ENCODE measurements at places on chromosomes 4 and X.

DNA sequence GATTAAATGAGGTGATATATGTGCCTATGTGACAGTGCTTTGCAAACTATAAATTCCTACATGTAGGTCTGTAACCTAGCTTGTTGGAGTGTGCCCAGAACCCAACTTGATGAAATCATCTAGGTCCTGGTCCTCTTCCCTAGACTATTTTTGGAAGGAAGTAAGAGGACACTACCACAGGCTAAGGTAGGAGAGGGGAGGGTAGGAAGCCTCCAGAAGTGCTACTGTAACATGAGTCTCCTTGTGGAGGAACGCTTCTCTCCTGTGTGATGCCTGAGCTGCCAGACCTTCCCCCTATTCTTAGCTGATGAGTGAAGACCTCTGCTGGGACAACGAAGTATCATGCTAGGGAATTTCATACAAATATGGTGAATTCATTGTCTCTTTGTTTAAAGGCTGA lies 41.8 kb upstream of the IL21 start:
- no peak for DNase-seq

DNA sequence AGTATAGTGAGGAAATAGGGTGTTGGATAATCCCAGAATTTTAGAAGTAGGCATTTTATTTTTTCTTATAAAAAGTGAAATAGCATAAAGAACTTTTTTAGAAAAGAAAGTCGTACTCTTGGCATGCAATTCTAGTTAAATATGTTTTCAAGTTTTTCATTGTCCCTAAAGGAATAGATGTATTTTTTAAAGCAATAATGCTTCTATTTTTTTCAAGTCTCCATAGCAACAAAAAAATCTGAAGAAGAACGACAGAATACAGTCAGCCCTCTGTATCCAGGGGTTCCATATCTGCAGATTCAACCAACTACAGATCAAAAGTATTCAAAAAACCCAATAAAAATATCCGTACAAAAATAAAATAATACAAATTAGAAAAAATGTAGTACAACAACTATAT lies 538.2 kb downstream of the GLUD2 start:
- no peak for DNase-seq

DNA sequence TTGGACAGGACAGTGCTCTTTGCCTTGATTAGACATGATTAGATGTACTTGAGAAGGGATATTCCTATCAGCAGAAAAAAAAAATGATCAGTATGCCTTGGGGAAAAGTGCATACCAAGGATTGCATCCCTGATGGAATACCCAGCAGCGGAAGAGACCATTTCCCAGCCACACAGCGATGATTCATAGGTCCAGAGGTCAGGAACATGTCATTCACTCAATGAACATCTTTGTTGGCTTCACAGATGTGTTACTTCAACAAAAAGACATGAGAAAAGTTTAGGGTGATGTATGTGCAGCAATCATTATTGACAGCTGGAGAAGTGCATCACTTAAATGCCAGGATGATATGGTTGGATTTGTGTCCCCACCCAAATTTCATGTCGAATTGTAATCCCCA lies 293.5 kb downstream of the ZNF674 start:
- DNase-seq: no peak

DNA sequence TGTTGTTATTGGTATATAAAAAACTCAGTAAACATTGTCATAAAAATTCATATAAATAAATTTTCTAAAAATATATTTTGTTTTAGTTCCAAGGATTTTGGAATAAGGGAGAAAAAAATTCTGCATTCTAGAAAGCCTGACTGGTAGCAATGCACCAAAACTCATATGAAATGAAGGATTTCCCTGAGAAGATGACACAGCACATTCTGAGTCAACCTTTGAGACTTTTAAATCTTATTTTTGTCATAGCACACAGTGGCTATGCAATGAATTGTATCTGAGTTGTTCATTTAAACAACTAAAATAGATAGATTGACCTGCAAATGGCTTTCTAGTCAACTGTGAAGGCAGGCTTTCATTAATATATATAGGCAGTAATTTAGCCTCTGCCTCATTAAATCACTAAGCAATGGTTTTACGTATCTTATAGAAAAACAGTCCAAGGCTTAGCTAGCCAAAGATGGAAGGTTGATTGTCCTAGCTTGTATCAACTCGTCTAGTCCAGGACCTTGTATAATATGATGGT lies 239.1 kb upstream of the NEIL3 start:
- no peak for DNase-seq

GRCh38 chr4:48854395-48854683 lies 23.5 kb downstream of the OCIAD1 start:
- no peak for DNase-seq

DNA sequence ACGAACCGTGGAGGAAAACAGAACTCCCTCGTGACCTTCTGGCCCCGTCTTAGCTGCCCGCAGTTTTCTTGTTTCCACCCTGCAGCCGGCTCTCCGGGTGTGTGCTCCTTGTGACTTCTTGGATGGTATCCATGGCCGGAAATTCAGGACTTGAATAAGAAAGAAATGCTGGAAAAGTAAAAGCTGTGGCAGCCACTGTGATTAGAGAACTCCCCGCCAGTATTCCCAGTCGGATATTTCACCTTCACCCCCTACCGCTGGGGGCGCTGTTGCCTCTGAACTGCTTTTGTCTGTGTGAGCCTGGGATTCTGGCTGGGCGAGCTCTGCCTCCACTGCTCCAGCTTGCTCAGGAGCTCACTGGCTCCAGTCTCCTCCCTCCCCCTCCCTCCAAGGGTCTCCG lies 41.5 kb upstream of the CYP4V2 start:
- no peak for DNase-seq

DNA sequence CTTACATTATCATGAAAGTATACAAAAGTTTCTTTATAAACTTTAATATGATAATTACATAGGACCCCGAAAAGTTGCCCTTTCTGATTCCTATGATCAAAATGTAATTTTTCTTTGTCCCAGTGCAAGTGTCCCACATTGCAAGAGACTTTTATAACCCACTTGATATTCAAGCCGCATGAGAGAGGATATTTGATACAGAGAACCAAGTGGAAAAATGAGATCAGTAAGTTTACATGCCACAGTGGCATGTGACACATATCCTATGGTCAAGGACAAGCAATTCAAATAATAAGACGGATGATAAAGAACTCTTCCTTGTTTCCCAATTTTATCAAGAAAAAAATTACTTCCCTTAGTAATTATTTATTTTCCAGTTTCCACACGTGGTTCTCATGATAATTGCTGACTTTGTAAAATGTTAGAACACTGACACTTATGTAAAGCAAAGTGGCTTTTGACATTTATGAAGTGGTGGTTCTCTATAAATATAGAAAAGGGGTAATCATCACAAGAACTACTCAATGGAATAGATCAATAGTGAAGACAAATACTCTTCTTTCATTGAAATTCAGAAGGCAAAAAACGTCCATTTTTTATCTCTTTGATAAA lies 273.7 kb upstream of the NOCT start:
- DNase-seq: no peak

DNA sequence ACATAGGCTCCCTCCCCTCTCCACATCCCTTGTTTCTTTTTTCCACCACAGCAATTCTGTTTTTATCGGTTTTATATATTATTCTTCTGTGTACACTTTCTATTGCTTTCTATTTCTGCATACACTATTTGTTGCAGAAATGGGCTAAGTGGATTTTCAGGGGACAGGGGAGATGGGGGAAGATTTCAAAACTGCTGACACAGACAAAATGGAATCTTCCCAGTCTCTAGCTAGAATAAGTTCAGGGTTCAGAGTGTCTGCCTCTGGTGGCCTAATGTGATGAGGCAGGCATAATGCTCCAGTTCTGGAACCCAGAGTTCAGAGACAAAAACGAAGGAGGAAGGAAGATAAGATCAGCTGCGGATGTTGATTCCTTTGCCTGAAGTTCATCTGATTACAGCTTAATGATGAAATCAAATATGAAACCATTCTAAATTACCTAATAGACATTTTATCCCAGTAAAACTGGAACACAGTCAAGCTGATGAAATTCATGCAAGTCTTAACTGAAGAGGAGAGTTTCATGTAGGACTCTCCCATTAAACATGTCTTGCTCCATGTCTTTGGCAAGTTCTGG lies 447.1 kb downstream of the AFF2 start:
- DNase-seq: no peak

- DNase-seq: no peak
Observed at GRCh38 chr4:88674979-88675378, 22.6 kb downstream of the NAP1L5 start.

- DNase-seq: no peak
Observed at GRCh38 chr4:183989931-183990330, 84.8 kb downstream of the STOX2 start.

DNA sequence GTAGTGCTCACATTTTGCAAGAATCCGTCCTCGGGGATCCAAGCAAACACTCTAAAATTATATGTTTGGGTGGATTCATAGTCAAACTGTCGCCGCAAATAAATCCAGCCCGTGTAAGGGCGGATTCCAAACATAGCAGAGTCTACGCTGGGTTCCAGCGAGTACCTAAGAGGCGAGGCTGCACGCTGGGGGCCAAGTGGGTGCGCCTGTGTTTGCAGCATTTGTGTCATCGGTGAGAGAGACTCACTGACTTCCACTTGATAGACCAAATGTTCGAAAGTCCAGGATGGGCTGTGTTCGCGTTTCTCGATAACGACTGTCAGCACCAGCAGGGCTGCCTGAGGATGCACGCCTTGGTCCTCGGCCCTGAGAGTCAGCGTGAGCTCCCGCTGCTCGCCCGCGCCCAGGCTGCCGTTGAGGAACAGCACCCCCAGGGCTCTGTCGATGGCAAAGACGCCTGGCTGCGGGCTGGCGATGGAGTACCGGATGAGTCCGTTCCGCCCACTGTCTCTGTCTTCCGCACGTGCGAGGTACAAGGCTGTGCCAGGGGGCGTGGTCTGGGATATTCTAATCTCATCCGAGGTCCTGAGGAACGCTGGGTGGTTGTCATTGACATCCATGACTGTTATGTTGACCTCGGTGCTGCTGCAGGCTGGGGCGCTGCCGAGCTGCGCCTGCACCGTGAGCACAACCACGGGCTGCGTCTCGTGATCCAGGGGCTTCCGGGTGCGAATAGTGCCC lies 158.7 kb downstream of the DCHS2 start:
- DNase-seq: no peak

DNA sequence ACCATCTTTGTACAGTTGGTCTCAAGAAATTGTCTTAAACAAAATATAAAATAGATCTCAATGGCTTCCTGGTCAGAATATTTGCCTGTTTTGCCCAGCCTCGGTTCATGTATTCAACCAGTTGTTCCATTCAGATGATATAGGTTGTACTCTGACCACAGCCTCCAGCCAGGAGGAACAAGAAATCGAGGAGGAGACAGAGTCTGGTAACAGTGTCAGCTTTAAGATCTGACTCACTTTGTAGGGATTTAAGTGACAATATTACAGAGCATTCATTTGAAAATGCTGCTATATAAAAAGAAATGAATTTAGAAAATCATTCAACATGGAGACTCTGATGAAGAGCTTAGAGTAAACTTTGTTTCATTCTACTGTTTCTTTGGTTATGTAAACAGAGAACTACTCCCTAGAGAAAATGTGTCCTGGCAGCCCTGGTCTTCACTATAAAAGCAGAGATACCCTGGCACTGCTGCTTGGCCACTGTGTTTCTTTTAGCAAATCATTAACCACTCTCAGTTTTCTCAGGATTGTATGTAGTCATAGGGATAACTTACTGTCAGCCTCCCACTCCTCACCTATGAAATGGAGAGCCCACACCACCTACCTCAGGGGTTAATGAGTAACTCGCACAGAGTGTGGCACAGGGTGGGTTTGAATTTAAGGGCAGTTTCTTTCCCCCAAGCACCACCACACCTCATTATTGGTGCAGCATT lies 53.5 kb downstream of the PAGE2 start:
- DNase-seq: no peak

- no peak for DNase-seq
Observed at GRCh38 chr4:76939184-76939583, 10.4 kb upstream of the SEPTIN11 start.

GRCh38 chrX:64394059-64394873 lies 986 bp downstream of the MTMR8 start:
- DNase-seq: no peak

DNA sequence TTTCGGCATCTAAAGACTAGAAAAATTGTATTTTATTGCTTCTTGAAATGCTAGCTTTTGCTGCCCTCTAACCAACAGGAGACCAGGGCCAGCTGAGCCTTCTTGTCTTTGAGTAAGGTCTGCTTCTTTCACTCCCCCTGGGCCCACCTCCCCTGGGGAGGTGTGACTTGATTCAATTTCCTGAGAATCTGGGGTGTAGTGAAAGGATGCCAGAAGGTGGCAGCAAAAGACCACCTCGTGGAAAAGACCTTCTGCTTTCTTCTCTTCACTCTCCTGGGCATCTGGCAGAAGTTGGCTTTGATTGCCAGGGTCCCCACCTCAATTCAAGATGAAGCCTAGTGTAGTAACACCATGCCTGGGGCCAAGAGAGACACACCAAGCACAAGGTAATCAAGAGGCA lies 96.5 kb upstream of the MAOA start:
- no peak for DNase-seq

- no peak for DNase-seq
Observed at GRCh38 chrX:147848543-147849443, 62.9 kb upstream of the FMR1 start.

DNA sequence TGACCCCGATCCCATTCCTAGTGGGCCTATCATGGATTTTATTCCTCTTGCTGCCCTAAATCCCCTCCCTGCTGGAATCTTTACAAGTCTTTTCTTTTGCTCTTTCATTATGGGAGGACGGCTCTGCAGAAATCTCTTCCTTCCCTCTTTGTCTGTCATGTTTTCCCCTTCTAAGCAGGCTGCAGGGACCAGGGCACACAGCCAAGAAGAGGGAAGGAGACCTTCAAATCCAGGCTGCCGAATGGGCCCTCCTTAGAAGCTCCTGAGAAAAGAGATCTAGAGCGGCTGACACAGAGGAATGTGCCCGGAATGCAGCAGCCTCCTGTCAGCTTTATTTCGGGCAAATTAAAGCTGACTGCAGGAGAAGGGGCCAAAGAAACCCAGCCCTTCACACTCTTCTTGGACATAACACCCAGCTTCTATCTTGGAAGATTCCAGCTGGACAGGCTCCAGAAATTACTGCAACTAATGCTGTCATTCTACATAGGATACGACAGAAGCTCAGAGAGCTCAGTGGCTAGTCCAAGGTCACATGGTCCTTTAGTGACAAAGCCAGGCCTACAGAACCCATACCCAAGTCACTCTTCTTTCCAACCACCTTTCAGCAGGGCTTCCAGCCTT lies 187.8 kb upstream of the NHS start:
- DNase-seq: no peak

- no peak for DNase-seq
Observed at GRCh38 chr4:91019513-91019912, 892.3 kb downstream of the CCSER1 start.

Measured in vagina (tissue), 2 donors.